ENCODE measurements at places on chromosomes 5 and 9.

- no peak for DNase-seq
Measured at GRCh38 chr5:68194386-68194785, 21.2 kb upstream of the PIK3R1 start.

GRCh38 chr9:120882935-120883607, 6.1 kb upstream of the PHF19 start:
- DNase-seq, result no peak

DNA sequence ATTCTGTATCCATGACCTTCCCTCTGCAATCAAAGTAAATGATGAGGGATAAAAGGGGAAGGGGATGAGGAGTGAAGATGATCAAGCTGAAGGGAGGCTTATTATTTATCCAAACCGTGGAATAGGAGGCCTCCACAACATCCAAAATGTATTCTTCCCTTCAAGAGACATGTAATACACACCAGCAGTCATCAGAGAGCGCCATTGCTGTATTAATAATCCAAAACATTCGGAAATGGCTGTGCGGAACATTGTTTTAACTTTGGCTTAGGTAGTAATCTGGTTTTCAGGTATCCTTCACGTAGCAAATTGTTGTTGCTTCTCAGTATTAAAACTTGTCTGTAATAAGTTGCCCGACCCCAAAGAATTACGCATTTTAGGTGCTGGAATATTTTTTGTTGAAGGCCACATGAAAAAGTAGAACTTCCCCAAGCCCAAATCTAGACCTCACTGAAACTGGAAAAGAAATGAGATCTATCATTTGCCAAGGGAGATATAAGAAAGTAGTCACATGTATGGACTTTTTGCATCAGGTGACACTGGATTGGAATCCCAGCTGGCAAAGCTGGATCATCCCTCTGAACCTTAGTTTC, 2.6 kb upstream of the BOD1 start:
- no peak for DNase-seq

DNA sequence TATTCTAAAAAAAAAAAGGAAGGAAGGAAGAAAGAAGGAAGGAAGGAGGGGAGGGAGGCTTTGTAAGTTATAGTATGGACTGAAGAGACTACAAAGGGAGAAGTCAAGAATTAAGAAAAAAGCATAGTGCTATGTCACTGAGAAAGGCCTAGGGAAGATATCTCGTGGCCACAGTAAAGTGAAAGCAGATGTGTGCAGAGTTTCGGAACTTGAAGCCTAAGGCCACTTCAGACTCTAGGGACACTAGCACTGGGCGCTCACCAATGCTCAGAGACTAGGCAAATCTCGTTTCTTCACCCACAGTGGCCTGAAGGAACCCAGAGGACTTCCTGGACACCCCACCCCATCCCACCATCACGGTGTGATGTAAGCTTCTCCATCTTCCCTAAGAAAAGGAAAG, 181.4 kb upstream of the TRPM3 start:
- DNase-seq, result no peak

DNA sequence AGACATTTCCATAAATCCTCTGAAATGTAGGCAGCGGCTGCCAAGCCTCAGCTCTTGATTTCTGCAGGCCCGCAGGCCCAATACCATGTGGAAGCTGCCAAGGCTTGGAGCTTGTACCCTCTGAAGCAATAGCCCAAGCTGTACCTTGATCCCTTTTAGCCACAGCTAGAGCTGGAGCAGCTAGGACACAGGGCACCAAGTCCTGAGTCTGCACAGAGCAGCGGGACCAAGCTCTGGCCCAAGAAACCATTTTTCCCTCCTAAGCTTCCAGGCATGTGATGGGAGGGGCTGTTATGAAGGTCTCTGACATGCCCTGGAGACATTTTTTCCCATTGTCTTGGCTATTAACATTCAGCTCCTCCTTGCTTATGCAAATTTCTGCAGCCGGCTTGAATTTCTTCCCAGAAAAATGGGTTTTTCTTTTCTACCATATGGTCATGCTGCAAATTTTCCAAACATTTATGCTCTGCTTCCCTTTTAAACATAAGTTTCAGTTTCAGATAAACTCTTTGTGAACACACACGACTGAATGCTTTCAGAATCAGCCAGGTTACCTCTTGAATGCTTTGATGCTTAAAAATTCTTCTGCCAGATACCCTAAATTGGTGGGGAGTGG, 14.4 kb upstream of the ZFR start:
- no peak for DNase-seq

DNA sequence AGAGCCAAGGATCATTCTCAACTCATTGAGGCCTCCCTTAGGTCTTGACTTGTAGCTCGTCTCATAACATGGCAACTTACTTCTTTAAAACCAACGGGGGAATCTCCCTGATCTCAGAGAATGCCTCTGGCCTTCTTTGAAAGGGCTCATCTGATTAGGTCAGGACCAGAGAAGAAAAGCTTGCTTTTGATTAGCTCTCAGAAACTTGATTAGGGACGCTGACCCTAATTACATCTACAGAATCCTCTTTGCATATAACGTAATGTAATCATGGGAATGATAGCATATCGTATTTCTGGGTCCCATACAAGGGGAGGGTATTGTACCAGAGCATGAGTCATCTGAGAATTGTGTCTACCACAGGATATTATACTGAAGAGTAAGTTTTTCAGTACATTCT, 125.1 kb upstream of the SH3GL2 start:
- no peak for DNase-seq

DNA sequence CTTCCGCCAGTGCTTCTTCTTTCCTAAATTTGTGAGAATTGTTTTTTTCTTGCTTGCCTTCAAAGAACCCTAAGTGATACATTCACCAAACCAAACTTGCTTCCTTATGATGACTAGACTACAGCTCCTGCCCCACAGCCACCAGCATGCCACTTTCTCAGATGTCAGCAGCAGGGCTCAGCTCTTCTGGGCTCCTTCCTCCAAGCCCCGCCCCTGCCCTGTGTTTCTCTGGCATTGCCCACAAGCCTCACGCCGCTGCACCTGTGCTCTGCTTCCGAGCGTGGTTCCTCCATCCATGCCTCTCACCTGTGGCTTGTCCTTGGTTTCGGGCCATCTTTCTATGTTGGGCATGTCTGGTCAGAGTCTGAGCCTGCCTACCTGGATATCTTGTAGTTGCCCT, 10.6 kb downstream of the UNC5A start:
- DNase-seq, result no peak

GRCh38 chr5:3694819-3695218, 99.2 kb downstream of the IRX1 start:
- DNase-seq, result peak; percentile 16

DNA sequence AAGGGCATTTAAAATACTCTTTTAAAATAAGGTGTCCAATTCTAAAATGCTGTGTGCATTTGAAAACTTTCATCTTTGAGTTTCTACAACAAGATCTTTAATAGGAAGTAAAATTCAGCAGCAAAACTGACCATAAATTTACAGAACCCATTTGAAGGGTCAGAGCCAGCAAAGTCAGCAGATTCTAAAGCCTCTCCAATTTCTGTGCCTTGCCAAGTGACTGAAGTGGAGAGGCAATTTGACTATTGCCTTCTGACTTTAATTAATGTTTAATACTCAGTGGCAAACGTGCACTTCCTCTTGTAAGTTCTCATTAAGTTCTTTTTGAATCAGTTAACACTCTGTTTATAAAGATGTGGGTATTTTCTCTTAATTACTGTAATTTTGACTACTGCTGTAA, 155.2 kb downstream of the BAAT start:
- DNase-seq, result no peak

DNA sequence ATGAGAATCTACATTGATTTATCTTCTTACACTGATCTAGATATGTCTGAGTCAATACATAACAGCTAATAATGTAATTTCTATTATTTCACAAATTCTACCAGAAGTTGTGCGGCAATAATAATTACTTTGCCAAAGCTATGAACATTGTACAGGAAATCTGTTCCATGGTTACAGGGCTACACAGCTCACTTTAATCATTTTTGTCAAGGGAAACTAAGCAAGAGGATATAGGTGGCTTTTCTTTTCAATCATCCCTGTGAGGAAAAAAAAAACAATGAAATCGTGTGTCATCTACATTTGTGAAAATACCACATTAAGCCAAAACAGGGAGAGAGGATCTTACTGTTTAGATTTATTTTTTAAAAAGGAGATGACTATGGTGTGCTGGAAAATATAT, 717.4 kb downstream of the NR2F1-AS1 start:
- DNase-seq, result no peak

GRCh38 chr5:84372066-84372695, 12.5 kb downstream of the EDIL3 start:
- no peak for DNase-seq

DNA sequence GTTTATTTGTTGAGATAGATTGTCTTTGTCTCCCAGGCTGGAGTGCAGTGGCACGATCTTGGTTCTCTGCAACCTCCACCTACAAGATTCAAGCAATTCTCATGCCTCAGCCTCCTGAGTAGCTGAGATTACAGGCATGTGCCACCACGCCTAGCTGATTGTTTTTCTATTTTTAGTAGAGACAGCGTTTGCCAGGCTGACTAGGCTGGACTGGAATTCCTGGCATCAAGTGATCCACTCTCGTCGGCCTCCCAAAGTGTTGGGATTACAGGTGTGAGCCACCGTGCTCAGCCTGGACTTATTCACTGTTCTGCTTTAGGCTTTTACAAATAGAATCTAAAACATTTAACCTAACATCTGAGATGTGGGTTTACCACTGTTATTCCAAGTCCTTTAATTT, 91.3 kb downstream of the COMMD10 start:
- DNase-seq, result no peak

- DNase-seq, result peak; percentile 96
Measured at GRCh38 chr5:80246995-80247729, 8.7 kb downstream of the SERINC5 start.

- peak; percentile 77 for DNase-seq
Measured at GRCh38 chr9:38026021-38026809, 42.8 kb downstream of the SHB start.

GRCh38 chr5:179287071-179287470, 58.2 kb downstream of the ADAMTS2 start:
- DNase-seq, result no peak

DNA sequence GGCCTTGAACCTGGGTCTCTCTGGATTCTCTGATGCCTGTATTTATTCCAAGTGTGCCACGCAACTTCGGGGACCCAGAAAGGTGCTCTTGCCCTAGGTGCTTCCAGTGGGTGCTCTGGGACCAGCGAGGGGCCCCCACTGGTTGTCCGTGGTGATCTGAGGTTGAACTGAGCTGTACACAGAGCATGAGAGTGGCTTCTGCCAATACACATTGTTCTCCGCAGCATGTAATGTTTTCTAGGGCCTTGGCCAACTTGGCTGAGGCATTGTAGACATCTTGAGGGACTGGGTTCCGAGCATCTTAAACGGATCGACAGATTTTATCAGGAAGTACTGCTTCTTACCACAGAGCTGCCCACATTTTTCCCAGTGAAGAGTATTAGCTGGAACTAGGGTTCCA, 117.9 kb downstream of the MTX3 start:
- DNase-seq, result no peak

- DNase-seq, result no peak
Measured at GRCh38 chr9:15277400-15278090, 29.5 kb downstream of the TTC39B start.

- DNase-seq, result no peak
Measured at GRCh38 chr9:2253636-2254580, 238.8 kb downstream of the SMARCA2 start.

DNA sequence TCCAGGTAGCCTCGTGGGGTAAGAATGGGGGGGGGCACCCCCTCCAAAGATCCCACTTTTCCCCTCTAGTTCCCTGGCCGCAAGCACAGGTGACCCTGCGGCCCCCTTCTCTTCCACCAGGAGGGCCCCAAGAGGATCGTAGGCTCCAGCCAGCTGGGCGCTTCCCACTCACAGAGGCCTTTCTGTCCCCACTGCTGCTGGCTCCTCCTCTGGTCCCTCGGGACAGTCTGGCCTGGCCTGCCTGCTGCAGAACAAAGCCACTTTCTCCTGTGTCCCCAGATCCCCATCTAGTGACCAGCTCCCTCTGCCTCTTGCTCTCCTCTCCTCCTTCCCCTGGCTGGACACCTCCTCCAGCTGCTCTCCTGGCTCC, 534 bp upstream of the SAPCD2 start:
- DNase-seq, result no peak

- no peak for DNase-seq
Measured at GRCh38 chr9:4706971-4707622, 27.7 kb downstream of the CDC37L1 start.

DNA sequence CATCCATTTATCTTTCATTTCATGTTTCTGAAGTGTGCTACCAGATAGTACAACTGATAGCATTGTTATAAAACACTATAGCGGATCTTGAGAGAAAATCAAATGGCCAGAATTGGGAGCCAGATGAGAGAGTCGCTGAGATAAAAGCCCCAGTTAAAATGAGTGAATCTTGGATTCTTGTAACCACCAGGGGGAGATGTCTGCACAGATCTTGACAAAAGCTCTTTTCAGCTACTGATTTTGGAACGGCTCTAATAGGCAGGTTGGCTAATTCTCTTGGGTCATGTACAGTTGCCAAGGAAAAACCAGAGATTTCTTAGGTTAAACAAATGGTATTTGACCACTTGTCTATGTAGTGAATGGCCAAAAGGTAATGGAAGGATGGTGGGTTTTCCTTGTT, 21.7 kb downstream of the F2RL2 start:
- DNase-seq, result no peak

DNA sequence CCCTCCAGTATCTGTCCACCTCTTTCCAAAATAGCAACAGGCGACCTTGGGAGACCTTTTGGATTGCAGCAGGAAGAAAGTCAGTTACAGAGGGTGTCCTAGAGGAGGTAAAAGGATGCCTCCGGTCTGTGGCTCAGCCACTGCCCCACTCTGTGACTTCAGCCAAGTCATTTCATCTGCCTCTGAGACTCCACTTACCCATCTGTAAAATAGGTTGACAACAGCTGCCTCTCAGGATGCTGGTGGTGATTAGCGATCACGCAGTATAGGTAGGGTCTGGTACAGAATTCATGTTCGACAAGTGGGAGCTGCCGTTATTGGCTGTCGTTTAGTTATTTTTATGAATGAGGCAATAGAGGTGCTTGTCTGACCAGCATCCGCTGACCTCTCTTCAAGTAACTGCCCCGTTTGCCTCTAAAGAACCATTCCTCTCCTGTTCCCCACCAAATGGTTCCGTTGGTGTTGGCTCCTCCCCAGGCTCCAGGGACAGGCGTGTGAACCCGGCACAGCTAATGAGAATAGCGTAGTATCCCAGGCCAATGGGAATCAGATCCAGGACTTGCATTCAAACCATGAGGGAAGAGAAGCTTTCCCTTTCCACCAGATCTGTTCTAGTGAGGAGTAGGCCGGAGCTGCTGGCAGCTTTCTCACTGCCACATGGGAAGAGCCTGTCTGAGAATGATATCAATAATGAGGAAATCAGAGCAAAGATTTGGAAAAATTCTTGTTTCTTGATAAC, 64.1 kb downstream of the SMIM23 start:
- no peak for DNase-seq

- no peak for DNase-seq
Measured at GRCh38 chr5:39624890-39625289, 200.1 kb upstream of the DAB2 start.

Measured in epithelial cell of prostate (primary cell).